ENCODE measurements at places on chromosomes 7 and 10. TPM values are rescaled to one million over a fixed set of nuclear protein-coding genes. Genes with fewer than 3 reads are reported as not detected.
A peak's percentile ranks its signal among the peaks of the same experiment; 100 is the strongest.

ANLN gene
- total RNA-seq: 3.9 TPM

ACTR3C gene
- 18.6 TPM for total RNA-seq

NUPR2 gene
- total RNA-seq: not detected

SSC4D gene
- total RNA-seq: 1.7 TPM

DNA sequence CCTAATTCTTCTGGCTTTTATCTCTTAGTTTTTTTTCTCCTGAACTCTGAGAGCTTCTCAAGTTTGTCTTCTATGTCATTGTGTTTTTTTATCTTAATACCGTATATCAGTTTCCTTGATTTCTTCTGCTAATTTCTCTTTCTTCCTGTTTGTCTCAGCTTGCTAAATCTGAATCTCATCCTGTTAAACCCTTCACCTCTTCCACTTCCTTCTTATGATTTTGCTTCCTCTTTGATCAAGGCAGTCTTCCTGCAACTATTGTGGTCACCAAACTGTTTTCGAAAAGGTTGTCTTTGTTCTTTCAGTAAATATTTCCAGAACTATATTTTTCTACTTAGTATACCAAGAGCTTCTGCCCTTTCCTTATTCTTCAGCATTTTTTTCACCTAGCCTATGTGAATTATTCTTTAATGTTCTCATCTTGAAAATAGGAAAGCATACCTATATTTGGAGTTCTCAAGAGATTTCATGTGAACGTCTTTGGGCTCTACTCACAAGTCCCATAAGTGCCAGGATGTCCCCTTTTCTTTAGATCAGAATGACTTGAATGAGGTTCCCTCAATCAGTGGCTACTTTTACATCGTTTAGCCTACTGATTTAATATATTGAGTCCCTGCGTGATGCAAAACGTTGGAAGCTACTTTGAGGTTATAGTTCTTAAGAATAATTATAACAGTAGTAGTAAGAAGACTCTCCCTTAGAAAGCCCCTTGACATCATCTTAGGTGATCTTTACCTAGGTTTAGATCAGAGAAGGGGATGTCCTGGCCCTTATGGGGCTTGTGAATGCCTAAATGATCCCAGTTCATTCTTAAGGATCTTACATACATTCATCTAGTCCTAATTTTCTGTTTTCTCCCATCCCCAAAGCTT lies 415.4 kb upstream of the AUTS2 start:
- no peak overlapping the region for H3K4me3 ChIP-seq
- H3K27ac ChIP-seq: no peak overlapping the region
- no peaks in the 10 kb centered on the region for H3K4me1 ChIP-seq
- H3K27me3 ChIP-seq: no peaks in the 10 kb centered on the region

DNA sequence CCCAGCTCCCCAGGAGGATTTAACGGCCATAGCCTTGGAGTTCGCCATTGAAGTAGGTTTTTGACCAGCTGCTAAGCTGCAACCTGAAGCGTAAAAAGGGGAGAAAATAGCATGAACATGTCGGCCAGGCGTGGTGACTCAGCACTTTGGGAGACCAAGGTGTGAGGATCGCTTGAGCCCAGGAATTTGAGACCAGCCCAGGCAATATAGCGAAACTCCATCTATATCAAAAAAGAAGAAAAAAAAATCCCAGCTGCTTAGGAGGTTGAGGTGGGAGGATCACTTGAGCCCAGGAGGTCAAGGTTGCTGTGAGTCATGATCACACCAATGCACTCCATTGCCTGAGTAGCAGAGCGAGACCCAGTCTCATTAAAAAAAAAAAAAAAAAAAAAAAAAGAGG lies 32.2 kb upstream of the MCU start:
- H3K4me3 ChIP-seq: no peak overlapping the region

- H3K27ac ChIP-seq: no peak overlapping the region
- H3K36me3 ChIP-seq: no peaks in the 10 kb centered on the region
- no peak for DNase-seq
- no peak overlapping the region for H3K4me3 ChIP-seq
- peaks cover 96% of the 10 kb centered on the region for H3K27me3 ChIP-seq
These were observed 1.9 kb downstream of the DLX5 start for GRCh38 chr7:97022491-97023306.

DNA sequence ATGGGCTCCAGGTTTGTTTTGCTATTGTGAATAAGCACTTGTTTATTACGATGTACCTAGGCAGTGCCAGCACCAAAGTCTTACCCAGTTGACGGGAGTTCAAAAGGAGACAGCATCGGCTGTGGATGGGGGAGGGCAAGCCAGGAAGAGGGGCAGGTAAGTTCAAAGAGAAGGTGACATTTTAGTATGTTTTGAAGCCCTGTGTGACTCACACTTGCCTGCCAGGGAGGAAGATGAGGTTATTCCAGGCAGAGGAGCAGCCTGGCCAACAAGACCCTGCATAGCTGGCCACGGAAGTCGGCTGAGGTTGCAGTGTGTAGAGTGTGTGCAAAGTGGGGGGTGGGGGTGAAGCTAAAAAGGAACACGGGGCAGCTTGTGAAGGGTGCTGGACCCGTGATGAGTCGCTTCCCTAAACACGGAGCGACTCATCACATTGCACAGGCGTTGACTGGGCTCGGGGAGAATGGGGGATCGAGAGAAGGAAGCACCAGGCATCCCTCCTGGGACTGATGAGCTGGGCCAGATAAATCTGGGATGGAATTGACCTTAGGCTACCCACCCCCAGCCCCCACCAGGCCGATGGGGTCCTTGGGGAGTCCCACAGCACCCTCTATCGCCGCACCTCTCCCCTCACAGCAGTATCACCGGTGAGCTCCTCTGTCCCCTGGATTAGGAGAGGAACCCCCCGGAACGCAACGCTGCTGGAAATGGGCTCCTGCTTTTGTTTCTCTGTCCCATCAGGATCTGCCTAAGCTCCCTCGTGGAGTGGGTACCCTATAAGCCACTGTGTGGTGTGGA lies 97.9 kb upstream of the IKZF1 start:
- H3K36me3 ChIP-seq: no peaks in the 10 kb centered on the region
- DNase-seq: peak; percentile 59
- no peaks in the 10 kb centered on the region for H3K27me3 ChIP-seq
- H3K4me3 ChIP-seq: no peak overlapping the region
- H3K4me1 ChIP-seq: peaks cover 13% of the 10 kb centered on the region

DNA sequence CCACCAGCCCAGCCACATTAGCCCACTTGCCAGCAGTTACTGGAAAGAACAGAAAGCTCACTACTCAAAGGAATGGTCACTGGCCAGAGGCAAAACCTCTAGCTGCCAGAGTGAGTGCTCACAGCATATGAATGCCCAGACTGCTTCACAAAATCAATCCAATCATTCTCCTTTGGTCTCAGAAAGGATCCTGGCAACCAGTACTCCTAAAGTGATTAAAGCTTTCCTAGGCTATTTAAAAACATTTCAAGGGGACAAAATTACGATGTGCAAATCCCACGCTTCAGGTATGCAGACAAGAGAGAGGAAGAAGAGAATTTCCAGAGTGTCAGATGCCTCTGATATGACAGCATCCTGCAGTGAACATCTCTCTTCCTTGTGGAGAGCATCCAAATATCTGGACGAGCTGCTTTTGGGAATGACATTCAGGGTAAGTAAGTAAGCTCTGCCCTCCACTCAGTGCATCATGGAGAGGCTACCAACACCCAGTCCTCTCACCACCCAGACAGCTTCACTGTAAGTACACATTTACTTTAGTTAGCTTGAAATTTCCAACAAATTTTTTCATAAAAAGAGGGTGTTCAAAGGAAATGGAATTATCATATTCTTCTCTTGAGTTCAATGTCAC lies 25.1 kb downstream of the ICA1 start:
- H3K4me3 ChIP-seq: no peak overlapping the region
- no peak overlapping the region for H3K27ac ChIP-seq
- peaks cover 15% of the 10 kb centered on the region for H3K36me3 ChIP-seq
- no peaks in the 10 kb centered on the region for H3K4me1 ChIP-seq
- H3K27me3 ChIP-seq: no peaks in the 10 kb centered on the region
- no peak for DNase-seq

DNA sequence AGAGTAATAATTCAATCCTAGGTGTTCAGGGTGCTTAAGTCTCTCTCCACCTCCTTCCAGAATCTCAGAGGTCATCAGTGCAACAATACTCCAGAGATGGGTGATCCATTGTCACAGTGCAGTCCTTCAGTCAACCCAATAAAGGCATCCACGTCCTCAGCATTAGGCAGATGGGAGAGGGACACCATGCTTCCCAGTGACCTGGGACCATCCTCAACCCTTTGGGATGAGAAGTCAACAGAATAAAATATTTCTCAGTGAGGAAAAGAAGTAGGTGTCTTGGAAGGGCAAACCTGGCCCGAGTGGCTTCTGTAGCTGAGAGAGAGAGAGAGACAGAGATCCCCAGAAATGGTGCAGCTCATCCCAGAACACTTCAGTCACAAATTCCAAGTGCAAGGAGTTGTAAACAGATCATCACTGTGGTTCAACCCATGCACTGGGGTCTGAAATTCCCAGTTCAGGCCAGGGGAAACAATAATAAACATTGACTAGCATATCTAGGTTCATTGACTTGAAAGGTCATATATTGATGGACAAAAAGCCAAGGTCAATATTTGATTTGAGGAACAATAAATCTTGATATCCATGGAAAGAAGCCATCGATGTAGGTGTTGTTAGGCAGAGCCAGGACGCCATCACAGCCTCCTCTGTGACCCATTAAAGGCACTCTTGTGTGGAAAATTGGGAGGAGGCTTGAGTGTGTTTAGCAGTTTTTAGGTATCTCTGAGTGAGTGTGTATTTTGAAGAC lies 256.0 kb upstream of the ZMIZ1 start:
- no peak for DNase-seq

All from lower lobe of right lung (tissue), 2 donors.